ENCODE measurements at places on chromosomes 13 and 19. TPM values are rescaled to one million over a fixed set of nuclear protein-coding genes. Genes with fewer than 3 reads are reported as not detected.

GRCh38 chr19:40666803-40667438 is 23.5 kb downstream of the NUMBL start:
- no peak for DNase-seq

DNA sequence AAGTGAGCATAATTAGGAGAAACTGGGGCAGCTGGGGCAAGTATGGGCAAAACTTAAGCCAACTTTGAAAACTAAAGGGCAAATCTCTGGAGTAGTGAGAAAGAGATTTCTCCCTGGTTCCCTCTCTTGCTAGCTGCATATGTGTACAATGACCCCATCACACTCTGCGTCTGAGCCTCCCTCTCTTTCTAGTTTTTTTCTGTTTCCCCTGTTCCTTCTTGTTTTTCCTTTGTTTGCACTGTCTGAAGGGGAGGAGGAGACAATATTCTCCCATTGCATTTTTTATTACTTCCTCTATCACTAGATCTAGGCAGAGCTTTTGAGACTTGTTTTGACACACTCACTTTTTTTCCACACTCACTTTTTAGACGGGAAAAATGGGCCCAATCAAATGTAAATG is 11.2 kb upstream of the CLDN10 start:
- DNase-seq: no peak

DNA sequence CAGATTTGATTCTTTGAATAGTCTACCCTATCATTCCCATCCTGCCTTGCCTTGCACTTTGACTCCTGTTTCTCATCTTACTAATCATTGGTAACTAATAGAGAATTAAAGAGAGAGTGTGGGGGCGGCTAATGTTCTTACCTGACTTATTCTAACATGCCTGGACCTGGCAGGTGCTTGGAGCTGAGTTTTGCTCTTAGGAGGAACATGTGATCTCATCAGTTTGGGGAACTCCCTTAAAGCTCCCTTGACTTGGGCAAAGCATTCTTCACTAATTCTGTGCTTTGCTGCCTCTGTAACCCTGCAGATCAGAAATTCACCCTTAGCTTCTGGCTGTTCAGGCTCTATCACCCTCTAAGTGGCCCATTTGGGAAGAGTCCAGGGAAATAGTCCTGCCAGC is 861.1 kb downstream of the GPC5 start:
- no peak for DNase-seq

DNA sequence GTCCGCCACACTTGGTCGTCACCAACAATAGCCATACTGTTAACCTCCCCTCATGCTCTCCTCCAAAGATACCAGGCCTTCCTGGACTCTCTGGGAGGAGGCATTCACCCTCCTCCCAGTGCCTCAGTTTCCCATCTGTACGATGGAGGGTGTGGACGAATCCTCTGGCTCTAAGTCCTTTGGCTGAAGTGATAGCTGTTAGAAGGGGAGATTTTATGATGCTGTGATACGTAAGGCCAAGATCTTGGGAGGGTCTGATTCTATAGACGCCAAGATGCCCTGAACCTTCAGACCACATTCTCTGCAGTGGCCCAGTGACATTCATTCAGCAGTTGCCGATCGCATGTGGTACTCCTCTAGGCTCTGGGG is 14.8 kb upstream of the NOP53 start:
- DNase-seq: no peak

DNA sequence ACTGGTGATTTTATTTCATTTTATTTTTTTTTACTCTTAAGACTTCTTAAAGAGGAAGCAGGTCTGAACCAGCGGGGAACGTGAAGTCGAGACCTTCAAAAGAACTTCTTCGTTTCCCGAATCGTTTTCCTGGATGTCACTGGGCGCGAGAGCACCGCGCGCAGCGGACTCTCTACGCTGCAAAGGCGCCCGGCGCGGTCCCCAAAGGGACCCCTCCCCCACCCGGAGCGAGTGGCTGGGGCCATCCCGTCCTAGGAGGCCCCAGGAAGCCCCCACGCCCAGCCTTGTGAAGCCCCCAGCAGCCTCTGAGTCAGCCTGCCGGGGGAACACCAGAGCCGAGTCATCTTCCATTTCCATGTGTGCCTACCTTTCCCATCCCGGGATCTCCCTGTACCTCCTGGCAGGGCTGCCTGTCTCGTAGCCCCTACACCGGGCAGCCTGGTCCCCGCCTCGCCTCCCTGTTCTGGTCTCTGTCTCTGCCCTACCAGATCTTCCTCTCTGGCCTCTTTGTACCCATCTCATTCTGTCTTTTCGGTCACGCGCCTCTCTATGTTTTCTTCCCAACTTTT is 608 bp downstream of the CD70 start:
- no peak for DNase-seq

ACP5 gene
- 0.28 TPM for total RNA-seq

GNG7 gene
- total RNA-seq: under 0.01 TPM

ISYNA1 gene
- 3.4 TPM for total RNA-seq

CLEC11A gene
- total RNA-seq: 19.2 TPM

All from IMR-90 (cell line).